ENCODE measurements at places on chromosomes 2 and 18. TPM values are rescaled to one million over a fixed set of nuclear protein-coding genes. Genes with fewer than 3 reads are reported as not detected.

Gene TCF23
- not detected for total RNA-seq

GRCh38 chr2:207135801-207136457 lies 29.8 kb downstream of the KLF7 start:
- no peak for DNase-seq

DNA sequence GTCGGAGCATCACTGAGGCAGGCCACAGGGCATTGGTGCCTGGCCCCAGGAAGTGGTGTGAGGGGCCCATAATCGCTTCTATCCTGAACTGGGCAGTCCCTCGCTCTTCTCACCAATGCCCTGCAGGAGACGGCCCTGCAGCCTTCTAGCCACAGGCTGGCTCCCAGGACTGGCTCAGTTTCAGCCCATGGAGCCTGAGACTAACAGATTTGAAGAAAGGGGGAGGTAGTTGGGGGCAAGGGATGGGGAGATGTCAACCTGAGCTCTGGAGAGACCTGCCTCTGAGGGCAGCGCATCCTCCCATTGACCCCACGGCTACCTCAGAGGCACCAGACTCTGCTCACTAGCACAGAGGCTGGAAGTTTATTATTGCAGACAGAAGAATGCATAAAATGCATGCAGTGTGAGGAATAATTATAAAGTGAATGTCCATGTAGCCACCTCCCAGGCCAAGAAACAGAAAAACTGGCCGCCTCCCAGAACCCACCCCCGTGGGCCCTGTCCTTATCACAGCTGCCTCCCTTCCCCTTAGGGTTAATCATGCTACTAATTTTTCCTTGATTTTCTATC lies 1.4 kb downstream of the TOGARAM2 start:
- DNase-seq, result no peak

DNA sequence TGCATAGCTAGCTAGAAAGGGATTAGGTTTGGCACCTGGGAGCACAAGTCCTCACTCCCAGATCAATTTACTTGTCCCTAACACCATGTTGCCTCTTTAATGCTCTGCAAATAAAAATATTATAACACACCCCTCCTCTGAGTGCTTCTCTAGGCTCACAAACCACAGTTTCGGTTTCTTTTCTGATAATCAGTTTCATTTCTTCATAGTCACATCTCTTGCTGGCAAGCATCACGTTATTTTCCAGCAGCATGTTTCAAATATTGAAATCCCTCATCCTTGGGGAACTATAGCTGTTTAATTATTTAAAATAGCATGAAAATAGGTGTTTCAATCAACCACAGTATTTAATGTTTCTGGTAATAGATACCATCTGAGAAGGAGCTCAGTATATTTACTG lies 13.9 kb upstream of the SMCHD1 start:
- DNase-seq, result no peak

Gene FSHR
- total RNA-seq, result not detected

GRCh38 chr2:157159221-157159934 lies 98.1 kb upstream of the GALNT5 start:
- DNase-seq, result no peak

GRCh38 chr2:97742381-97742847 lies 29.0 kb downstream of the ZAP70 start:
- DNase-seq, result no peak

Gene EVX2
- total RNA-seq, result not detected

DNA sequence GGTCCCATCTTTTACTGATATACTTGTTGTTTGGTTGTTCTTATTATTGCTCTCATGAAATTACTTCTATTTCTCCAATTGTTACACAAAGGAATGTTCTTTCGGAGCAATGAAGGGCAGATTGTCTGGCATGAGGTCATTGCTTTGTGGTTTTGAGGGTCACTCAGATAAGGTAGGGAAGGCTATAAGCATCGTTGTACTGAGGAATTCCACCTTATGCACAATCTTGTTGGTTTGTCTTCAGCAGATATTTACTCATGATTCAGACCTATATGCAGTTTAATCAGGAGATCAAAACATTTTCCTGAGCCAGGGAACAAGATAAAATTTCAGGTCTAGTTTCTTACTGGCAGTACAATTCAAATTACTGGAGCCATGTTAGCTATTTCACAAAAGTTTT lies 163.0 kb upstream of the SPHKAP start:
- no peak for DNase-seq

Gene MEP1B
- total RNA-seq, result not detected

DNA sequence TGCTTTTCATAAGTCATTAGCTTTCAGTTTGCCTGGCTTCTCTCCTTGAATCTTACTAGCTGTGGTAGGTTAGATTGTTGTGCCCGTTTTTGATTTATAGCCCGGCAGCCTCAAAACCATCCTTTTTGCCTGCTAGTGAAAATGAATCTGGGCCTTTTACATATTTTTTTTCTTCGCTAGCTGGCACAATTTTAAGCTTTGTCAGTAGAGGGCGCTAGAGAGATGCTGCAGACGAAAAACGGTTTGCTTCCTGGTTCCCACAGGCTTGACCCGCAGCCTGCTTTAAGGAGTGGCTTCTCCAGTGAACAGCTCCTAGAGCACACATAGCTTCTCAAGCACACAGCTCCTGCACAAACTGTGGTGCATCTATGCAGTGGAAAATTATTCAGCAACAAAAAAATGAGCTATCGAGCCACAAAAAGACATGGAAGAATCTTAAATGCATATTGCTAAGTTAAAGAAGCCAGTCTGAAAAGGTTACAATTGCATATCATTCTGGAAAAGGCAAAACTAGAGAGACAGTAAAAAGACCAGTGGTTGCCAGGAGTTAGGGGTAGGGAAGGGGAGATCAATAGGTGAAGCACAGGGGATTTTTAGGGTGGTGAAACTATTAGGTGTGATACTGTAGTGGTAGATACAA lies 47.9 kb downstream of the E2F6 start:
- DNase-seq, result no peak

DNA sequence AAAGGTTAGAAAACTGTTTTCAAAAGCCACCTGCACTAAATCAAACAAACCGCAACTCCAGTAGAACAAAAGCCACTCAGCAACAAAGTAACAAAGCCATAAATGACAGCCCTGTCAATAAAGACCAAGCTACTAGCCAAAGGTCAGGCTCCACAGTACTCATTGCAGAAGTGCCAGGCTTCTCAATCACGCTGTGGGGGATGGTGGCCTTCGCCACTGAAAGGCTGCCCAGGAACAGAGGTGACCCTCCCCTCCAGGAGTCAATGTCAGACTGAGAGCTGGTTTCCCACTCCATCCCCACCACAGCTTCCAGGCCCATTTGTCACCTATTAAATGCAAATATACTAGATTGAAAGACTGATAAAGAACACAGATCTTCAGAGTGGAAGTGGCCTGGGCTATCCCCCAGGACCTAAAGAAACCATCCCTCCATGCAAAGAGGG lies 5.9 kb downstream of the ATP8B1 start:
- DNase-seq, result no peak

DNA sequence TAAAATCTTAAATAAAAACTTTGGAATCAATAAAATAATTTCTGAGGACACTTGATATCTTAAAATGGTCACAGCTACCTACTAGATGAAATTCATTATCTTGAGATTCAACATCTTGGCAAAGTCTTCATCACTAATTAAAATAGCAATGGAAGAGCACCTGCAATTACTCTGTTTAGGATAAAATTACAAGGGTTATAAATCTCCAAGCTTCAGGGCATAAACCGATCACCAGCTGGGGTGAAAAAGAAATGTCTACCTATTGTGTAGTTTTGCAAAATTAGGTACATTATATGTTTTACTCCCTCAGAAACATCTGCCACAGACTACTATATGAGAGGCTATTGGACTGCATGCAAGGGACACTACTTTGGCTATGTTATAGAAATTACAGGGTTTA lies 327.1 kb downstream of the CCDC178 start:
- no peak for DNase-seq

Gene CGREF1
- 0.49 TPM for total RNA-seq

GRCh38 chr2:37551783-37552182 lies 119.7 kb downstream of the CDC42EP3 start:
- no peak for DNase-seq

DNA sequence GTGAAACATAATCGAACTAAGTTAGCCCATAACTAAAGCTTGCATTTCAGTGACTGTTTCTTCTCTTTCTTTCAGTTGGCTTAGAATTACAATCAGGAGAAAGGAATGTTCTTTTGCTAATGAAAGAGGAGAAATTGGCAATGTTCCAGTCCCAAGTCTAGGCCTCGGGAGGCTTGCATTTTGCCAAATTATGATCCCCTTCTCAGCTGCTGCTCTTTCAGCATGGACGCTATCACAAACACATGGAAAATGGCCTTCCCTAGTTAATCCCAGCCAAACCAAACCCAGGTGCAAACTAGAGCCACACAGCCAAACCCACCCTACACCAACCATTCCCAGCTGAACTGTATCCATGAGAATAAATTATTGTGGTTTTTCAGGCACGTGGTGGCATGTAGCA lies 605.2 kb upstream of the LRRTM4 start:
- no peak for DNase-seq

DNA sequence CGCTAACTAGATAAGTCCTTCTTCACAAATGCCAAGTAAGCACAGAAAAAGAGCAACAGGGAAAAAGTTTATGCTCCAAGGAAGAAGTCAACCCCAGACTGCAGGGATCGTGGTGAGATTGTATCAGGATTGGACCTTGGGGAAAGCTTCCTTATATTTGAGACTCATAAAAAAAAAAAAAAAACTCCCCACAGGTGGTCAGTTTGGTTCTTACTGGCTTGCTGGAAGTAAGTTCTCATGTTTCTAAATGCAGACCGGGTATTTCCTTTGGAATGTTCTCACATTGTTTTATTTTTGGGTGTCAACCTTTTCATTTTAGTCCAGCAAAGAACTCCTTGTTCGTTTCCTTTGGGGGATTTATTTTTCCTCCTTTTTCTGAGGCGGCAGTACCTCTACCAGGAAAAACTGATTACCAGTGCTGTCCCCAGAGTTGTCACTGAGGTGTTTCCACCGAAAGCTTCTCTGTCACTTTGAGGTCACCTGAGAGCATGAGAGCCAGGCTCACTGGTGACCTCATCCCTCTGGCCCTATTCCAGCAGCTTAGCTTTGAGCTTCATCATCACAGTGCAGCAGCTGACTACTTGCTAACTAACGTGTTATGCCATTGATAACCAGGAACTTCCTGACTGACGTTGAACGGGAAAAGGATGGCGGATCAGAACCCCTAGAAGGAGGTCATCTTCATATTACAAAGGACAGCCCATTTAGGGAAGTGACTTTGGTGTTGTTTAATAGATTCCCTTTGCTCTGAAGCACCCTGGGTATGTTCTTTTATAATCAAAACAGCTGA lies 16.8 kb upstream of the ATP8B1 start:
- DNase-seq, result no peak

Gene APCDD1
- 169 TPM for total RNA-seq

Gene CKAP2L
- total RNA-seq, result 1.2 TPM

Gene GNAL
- 15.9 TPM for total RNA-seq

Gene GPR45
- total RNA-seq, result not detected

All from lower leg skin (tissue), 4 donors.